Islet precursor cell (in vitro differentiated cells): ENCODE measurements at places on chromosomes 13 and 19.

DNA sequence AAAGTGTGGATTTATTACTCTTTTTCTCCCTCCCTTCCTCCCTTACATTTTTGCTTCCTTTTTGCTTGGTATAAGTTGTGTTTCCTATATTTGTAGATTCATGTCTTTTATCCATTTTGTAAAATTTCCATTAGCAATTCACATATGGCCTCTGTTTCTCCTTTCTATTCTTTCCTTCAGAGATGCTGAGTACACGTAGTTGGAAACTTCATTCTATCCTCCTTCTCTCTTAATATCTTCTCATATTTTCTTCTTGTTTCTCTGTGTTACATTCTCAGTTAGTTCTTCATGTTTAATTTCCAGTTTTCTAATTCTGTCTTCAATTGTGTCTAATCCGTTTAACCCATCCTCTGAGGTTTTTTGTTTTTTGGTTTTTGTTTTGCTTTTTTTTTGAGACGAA is 188.9 kb downstream of the ZIC5 start:
- no peak for DNase-seq

DNA sequence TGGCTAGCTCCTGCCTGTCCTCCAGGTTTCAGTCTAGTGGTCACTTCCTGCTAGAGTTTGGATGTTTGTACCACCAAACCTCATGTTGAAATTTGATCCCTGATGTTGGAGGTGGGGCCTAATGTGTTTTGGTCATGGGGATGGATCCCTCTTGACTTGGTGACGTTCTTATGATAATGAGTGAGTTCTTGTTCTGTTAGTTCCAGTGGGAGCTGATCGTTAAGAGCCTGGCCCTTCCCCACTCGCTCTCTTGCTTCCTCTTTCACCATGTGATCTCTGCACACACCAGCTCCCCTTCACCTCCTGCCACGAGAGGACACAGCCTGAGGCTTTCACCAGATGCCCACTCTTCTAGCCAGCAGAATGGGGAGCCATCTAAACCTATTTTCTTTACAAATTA is 86.8 kb upstream of the SCEL start:
- no peak for DNase-seq

DNA sequence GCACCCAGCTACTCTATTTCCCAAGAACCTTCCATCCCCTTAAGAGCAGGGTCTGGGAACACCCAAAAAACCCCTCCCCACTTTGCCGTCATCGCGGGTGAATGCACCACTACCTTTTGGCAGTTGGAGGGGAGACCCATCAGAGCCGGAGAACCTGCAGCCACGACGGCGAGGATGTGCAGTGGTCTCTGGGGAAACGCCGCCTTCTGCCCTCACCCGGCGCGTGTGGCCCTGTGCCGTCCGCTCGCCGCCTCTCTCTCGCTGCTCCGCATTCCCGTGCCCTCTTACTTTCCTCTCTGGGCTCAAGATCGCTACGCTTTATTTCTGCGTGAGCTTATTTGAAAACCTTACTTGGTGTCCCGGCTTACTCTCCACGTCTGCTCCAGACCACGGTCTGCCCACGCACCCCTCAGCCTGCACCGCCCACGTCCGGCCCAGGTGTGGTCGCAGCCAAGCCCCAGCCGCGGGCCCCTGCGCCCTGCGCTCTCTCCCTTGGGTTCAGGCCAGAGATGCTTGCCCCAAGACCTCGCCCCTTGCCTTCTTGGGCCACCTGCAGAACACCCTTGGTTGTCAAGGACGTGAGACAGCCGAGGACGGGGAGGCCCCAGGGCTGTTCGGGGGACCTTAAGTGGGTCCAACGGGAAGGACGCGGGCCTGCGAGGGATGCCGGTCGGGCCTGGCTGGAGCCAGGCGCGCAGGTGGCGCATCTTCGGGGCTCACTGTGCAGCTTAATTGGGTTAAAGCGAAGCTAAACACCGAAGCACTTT is 2.0 kb upstream of the MAB21L1 start:
- DNase-seq = peak; percentile 59

GRCh38 chr19:38095411-38096308 is 128.4 kb downstream of the DPF1 start:
- DNase-seq = peak; percentile 86

- DNase-seq = no peak
These were observed 56.9 kb downstream of the STK24 start for GRCh38 chr13:98519976-98520375.

GRCh38 chr19:14381689-14382474 is 638 bp downstream of the ADGRE5 start:
- DNase-seq = no peak
